AG09309 (cell line): ENCODE measurements at places on chromosomes 5 and 9.

GRCh38 chr9:130662970-130663257, 1.5 kb upstream of the PRDM12 start:
- no peak for DNase-seq

DNA sequence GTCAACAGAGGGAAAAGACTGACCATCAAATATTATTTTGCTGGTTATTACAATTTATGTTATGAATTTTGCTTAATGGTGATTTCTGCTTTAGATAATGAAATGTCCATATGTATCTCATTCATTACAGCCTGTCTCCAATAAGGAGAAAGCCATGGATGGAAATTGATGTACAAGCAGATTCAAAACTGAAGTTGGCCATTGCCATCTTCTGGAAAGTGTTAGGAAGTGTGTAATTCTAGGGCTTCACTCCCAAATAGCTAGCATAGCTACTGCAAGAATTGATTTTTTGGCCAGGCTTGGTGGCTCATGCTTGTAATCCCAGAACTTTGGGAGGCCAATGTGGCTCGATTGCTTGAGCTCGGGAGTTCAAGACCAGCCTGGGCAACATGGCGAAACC, 45.8 kb downstream of the DYNC2I2 start:
- no peak for DNase-seq

GRCh38 chr9:129146441-129146941, 31.6 kb downstream of the IER5L start:
- DNase-seq = no peak

DNA sequence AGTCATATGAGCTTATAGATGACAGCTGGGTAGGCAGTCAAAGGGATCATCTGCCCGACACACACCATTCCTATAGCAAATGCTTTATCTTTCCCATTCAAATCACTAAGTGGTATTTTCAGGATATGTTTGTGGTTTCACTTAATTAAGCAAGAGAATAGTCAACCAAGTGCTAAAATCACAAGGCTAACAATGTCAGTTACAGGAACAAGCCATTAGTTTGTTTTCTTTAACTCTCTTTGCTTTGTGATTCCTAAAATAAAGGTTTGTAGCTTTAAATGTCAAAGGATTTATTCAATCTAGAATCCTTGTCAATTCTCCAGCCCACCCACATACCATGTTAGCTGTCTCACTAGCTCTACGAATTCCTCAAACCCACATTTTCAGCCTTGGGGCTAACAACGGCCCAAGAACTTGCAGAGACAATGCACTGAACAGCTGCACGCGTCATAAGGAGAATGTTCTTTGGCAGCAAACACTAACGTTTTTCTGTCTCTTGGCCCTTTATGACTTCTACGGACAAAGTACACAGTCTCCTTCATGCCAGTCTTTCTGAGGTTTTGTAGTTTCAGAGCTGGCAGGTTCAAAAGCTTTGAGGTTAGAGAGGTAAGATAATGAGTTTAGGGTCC, 56.6 kb downstream of the ELAVL2 start:
- DNase-seq = peak; percentile 2

- DNase-seq = no peak
Measured at GRCh38 chr9:70413464-70413798, 1.0 kb downstream of the KLF9 start.

DNA sequence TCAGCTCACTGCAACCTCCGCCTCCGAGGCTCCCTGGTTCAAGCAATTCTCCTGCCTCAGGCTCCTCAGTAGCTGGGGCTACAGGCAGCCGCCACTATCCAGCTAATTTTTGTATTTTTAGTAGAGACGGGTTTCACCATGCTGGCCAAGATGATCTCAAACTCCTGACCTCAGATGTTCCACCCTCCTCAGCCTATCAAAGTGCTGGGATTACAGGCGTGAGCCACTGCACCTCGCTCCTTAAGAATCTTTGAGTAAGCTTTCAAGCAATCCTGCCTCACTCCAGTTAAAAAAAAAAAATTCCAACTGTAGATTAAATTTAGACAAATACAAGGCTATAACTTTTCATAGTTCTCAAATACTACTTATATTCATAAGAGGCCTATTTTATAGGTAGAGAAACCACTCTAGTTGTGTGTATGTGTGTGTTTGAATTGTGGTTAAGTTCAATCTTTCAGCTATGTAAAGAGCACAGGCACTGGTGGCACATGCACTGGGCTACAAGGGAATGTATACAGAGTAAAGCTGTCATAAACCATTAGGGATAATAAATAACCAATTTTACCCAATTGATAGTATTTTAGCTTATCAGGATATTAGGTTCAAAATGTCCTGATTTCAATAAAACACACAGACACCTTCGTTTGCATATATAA, 50.6 kb upstream of the RAPGEF6 start:
- no peak for DNase-seq

DNA sequence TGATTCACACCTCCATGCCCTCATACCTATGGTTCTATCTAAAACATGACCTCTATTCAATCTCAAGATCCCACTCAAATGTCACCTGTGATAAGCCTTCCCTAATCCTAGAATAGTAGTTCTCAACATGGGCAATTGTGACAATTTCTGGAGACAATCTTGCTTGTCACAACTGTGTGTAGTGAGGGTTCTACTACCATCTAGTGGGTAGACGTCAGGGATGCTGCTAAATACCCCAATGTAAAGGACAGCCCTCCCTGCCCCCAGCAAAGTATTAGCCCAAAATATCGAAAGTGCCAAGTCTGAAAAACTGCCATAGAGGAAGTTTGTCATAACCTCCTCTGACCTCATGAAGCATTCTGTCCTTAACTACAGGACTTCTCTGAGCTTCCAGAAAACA, 32.0 kb downstream of the TBCA start:
- no peak for DNase-seq

DNA sequence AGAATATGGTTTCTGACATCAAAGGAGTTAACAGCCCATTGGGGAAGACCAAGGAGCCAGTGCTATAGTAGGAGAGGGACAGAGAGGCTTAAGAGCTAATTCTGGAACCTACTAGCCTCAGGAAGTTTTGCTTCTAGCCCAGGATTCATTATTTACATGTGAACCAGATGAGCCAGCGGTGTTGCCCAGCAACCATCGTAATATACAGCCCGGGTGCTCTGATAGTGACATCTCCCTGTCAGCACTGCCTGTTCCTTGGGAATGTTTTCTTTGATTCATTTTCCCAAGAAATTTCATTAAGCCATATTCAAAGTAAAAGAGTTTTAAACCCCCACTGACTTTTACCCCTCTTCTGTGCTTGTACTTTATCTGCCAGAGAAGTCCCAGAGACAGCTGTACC, 217.4 kb upstream of the ADAMTSL1 start:
- DNase-seq = no peak

DNA sequence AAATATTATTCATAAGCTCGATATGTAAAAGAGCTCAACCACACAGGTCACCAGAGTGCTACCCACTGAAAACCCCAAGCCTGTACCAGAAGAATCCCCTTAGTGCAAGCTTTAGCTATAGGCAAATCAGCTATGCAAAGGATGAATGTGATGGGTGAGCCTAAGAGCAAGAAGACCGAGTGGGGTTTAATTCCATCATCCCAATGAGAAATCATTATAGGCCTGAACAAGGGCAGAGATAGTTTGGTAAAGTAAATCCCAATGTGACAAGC, 21.8 kb downstream of the ELOVL7 start:
- DNase-seq = no peak

DNA sequence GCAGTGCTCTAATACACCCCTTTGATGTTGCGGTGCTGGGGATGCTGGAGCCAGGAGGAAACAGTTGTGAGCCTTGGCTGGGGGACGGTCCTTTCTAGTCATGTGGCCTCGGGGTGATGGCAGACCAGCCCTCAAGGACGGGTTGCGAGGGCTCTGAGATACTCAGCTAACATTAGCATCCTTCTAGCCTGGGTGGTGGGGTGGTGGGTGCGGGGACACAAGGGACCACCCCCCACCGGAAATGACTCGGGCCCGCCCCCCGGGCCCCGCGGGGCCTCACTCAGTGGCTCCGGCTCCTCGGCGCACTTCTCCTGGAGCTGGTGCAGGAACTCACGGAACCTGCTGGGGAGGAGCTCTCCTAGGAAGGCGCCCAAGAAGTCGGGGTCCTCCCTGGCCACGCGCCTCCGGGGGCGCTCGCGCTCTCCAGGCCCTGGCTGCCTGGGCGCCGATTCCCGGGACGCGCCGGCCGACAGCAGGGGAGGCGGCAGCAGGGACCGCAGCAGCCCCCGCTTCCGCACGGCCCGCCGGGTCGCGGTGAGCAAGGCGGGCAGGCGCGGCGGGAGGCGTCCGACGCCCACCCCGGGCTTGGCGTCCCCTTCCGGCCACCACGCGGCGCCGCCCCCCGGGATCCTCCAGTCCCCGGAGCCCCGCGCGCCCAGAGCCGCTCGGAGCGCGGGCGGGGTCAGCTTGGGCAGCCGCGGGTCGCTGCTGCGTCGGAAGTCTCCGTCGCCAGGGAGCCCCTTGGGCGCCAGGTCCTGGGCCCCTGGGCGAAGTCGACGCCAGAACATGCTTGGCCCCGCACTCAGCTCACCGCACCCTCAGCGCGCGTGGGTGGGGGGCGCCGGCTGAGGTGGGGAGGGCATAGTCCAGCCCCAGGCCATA, 873 bp downstream of the C9orf50 start:
- no peak for DNase-seq

DNA sequence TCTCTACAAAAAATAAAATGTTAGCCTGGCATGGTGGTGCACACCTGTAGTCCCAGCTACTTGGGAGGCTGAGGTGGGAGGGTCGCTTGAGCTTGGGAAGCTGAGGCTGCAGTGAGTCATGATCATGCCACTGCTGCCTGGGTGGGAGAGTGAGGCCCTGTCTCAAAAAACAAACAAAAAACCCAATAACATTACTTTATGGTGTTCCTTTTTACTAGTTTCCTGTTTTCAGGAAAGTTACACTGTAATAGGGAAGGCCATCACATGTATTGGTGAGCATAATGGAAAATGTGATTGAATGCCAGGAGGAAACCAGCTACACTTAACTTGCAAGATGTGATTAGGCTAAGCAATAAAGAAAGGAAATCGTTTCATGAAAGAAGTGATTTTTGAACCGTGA, 42.7 kb downstream of the SV2C start:
- DNase-seq = no peak

- no peak for DNase-seq
Measured at GRCh38 chr5:77709993-77710685, 66.0 kb downstream of the TBCA start.

GRCh38 chr5:126998201-126998631, 32.1 kb downstream of the MARCHF3 start:
- DNase-seq = no peak

GRCh38 chr5:83401122-83401731, 70.3 kb upstream of the VCAN start:
- DNase-seq = no peak

DNA sequence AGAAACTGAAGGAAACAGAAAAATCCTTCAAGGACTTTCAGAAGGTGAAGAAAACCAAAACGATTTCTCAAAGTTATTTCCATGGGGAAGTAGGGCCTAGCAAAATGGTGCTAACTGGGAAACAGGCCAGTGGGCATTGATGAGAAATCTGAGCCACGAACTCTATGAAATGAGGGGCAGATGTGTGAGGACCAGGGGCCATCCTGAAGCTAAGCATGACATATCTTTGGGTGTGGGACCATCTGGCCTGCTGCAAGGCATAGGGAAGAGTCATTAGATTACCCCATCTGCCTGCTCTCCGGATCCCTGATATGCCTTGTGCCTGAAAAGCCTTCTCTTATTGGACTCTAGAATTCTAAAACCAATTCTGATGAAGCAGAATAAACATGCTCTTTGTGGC, 143.8 kb downstream of the PALM2AKAP2 start:
- DNase-seq = no peak

DNA sequence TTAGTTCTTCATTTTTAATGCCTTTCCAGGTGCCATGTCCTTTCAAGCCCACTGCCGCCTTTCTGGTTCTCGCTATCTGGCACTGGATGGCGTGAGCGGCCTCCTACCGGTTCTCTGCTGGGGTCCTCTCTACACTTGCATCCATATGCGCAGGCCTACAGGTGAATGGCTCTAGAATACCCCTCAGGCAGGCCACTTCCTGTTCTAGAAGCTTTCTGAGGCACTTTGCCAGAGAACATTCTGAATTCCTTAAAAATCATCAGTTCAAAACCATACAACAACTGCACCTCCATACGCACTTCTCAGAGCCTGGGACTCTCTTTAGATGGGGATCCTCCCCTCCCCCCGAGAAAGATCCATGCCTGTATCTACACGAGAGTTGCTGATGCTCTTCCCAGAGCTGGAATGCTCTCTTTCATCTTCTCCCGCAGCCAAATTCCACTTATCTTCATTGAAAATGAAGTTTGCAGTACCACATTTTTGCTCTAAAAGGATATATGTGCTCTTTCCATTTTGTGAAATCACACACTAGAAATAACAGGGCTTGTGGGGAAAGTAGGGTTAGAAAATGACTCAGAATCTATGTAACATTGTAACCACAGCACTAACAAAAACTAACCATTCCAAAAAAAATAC, 1.4 kb upstream of the LHFPL2 start:
- no peak for DNase-seq

DNA sequence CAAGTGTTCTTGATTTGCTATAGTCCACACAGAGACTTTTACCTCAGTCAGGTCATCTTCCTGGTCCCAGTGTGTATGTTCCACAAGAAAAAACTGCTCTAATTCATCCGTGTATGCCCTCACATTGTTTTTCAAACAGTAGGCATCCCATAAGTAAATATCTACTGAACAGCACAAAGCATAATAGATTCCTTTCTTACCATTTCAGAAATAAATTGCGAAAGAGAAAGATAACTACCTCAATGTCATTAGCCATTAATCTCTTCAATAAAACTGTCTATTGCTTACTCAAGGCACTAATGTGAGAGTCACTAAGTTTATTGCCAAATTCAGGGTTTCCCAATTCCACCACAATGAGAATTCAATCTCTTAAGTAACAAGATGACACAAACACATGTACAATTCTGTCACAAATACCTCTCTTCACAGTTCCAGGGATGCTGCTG, 9.6 kb downstream of the FBXW2 start:
- DNase-seq = peak; percentile 85

DNA sequence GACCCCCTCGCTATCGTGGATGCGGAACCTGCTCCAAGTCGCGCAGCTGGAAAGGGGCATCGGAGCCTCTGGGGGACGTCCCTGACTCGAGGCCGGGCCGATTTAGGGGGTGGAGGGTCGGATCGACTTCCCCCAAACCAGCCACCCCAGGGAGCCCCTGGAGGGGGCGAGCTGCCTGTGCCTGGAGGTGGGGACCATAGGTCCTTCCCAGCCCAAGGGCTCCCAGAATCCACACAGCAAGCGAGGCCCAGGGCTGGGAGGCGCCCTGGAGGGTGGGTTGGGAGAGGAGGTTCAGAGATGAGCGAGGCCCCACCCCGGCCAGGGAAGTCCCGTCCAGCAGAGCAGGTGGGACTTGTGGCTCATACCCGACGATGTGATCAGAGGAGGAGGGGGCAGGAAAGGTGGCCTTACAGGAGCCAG, 147.6 kb downstream of the GAPVD1 start:
- no peak for DNase-seq

- no peak for DNase-seq
Measured at GRCh38 chr5:69498384-69498783, 5.8 kb downstream of the OCLN start.
